Subcutaneous preadipocyte (primary cell): ENCODE measurements at places on chromosomes 3 and 15. TPM values are rescaled to one million over a fixed set of nuclear protein-coding genes. Genes with fewer than 3 reads are reported as not detected.

Gene C3orf80
- under 0.01 and 0.20 TPM in 2 replicates for total RNA-seq

Gene CFAP161
- total RNA-seq: under 0.01 TPM in 2 replicates

Gene PLOD2
- 75.0 and 87.6 TPM in 2 replicates for total RNA-seq

Gene SIDT1
- under 0.01 TPM in 1 of 2 replicates, not detected in the other for total RNA-seq

Gene IL5RA
- not detected in 2 replicates for total RNA-seq

Gene CMTM8
- 0.98 and 1.5 TPM in 2 replicates for total RNA-seq

Gene GREM1
- total RNA-seq: 0.37 and 2.2 TPM in 2 replicates

Gene GOLGA8M
- 0.73 TPM in 1 of 2 replicates, not detected in the other for total RNA-seq

Gene TIMP4
- total RNA-seq: 12.7 and 33.4 TPM in 2 replicates

Gene LMAN1L
- not detected in 2 replicates for total RNA-seq
